HEK293T (cell line): ENCODE measurements at places on chromosomes 2 and 18.

DNA sequence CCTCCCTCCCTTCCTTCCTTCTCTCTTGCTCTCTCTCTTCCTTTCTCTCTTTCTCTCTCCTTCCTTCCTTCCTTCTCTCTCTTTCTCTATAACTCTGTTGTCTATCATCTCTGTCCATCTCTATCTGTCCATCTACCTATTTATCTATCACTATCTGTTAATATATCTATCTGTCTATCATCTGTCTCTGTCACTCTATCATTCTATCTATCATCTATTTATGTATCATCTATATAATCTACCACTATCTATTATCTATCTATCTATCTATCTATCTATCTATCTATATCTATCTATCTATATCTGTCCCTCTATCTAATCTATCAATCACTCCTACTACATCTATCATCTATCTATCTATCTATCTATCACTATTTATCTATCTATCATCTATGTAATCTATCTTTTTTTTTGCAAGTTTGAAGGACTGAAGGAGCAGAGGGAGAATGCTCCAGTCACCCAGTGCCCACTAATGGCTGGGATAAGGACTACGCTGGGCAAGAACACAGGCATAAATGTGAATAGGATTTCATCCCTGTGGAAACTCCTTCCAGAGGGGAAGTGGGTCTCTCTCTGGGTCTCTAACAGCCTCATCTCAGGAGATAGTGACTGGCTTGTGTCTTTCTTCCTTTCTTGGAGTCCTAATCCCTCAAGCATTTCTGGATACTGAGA, 427.0 kb downstream of the LPIN1 start:
- DNase-seq, result no peak

GRCh38 chr2:195049372-195050031, 607.5 kb upstream of the SLC39A10 start:
- no peak for DNase-seq

DNA sequence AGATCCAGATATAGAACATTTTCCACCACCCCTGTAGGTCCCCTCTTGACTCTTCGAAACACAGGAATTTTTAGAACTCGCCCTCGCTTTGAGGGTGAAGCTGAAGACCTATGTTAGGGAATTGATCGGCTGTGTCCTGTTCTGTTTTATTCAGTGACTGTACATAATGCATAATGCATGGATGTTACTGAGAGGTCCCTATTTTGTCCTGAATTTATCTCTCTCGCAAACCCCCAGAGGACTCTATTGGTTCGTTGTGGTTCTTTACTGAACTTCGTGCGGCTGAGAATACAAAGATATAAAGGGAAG, 431 bp upstream of the EIF5B start:
- no peak for DNase-seq

GRCh38 chr2:152490686-152491455, 155.9 kb downstream of the FMNL2 start:
- no peak for DNase-seq

GRCh38 chr2:132974467-132975095, 304.6 kb upstream of the LYPD1 start:
- DNase-seq, result no peak

DNA sequence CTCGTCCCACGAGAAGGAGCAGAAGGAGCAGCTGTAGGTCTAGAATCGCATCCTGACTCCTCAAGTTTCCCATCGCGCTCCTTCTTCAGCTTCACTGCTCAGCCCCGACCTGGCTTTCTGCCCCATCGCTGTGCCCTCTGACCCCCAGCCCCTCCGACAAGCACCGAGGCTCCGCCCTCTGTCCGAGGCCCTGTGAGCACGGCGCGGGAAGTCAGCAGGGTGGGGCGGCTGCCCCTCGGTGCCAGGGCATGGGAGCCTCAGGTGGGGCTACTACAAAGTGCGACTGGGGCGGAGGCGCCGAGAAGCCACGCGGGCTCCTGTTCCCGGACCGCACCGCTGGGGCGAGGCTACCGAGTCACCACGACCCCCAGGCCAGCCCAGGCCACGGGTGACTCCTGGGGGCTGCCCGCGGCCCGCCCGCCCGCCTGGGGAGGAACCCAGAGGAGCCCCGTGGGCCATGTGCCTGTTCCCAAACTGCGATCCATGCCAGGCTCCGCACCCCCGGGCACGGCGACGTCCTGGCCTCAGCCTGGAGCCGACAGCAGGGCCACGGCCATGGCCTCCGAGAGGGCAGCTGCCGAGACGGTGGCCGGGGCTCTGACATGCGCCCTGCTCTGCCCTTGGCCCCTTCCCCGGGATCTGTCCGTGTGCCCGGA, 36.6 kb upstream of the ID2 start:
- DNase-seq, result no peak
